ENCODE measurements at places on chromosomes 11 and 22.

DNA sequence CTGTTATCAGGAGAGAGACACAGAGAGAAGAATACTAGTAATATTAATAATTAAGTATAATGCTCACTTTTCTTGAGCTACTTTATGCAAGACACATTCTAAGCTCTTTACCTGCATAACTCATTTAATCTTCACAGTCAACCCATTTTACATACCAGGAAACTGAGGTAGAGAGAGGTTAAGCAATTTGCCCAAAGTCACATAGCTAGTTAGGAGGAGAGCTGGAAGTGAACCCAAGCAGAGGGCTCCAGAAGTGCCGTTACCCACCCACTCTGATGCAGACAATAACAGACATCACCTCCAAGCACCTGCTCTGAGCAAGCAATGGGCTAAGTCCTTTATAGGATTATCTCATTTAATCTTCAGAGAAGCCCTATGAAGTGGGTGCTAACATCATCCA is 24.8 kb downstream of the MICAL2 start:
- no peak for DNase-seq

- no peak for DNase-seq
Observed at GRCh38 chr11:79480864-79481263, 40.0 kb upstream of the TENM4 start.

DNA sequence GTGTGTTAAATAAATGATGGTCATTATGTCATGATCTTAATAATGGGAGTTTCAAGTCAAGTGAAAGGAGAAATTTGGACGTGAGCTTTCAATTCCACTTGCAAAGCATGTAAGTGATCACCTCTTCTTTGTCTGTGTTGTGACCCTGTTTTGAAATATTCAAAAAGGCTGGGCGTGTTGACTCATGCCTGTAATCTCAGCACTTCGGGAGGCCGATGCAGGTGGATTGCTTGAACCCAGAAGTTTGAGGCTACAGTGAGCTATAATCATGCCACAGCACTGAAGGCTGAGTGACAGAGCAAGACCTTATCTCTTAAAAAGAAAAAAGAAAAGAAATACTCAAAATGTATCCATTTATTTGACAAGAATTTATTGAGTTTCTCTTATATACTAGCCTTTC is 32.9 kb upstream of the EED start:
- no peak for DNase-seq

- DNase-seq: no peak
Observed at GRCh38 chr22:27983361-27983791, 64.3 kb upstream of the PITPNB start.

GRCh38 chr11:93846411-93846810 is 4.0 kb downstream of the VSTM5 start:
- DNase-seq: no peak

DNA sequence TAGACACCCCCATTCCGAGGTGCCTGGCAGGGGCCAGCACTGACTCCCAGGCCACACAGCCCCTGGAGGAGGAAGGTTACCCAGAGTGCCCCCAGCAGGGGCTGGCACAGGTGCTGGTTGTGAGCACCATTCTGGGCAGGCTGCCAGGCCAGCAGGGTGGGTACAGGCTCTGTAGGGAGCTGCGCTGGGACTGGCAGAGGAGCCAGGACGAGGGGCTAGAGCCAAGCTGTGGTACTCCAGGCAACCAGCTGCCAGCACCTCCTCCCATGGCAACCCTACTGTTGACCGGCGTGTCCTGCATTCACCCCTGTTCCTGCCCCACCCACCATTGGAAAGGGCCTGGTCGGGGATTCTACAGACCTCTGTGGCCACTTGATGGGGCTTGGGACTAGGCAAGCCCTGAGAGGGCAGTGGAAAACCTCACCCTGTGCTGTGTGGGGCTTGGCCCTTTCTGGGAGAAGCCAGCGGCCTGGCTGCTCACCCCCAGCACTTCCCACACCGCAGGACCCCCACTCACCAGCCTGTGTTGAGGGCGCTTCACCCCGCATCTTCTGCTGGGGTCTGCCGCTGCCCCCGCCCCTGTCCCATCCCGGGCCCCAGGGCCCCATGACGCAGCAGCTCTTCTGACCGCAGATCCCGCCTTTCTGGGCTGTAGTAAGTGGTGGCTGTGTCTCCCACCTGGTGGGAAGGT is 1.9 kb downstream of the CLDN5 start:
- DNase-seq: peak; percentile 90

DNA sequence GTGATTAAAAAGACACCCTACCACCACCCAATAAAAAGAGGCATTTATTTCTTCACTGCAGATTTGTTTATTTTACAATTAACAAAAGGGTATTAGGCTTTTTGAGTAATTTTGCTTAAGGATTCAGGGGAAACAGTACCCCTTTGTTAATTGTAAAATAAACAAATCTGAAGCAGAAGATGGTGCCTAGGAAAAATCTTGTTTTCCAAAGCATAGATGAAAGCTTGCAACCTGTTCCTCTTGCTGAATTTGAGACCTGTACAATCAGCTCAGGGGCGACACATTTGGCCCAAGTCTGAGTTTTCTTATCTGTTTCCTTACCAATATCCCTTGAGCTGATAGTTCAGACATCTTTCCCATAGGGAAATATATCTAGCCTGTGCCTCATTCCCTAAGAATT is 171.9 kb downstream of the GRIA4 start:
- DNase-seq: no peak

GRCh38 chr22:22755778-22756100 is 111.3 kb downstream of the GGTLC2 start:
- DNase-seq: no peak

DNA sequence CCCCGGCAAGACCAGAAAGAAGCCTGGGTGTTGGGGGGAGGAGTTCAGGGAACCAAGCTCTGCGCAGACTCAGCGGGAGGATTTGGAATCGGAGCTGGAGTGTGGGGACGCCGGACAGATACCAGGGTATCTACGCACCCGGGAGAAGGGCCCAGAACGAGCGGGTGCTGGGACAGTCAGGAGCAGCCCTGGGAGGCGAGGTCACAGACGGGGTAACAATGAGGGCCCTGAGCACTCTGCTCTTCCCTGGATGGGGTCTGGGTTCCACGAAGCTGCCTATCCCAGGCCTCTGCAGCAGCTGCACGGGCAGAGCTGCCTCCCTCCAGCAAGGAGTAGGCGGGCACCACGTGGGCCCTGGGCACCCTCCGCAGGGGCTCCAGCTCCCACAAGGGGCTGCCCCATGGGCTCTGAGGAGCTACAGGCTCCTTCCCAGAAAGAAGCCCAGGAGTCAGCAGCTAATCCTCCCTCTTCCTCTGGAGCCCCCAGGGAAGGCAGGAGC is 197.2 kb downstream of the BRD1 start:
- no peak for DNase-seq

GRCh38 chr11:64124147-64124546 is 41.8 kb downstream of the MACROD1 start:
- DNase-seq: no peak

DNA sequence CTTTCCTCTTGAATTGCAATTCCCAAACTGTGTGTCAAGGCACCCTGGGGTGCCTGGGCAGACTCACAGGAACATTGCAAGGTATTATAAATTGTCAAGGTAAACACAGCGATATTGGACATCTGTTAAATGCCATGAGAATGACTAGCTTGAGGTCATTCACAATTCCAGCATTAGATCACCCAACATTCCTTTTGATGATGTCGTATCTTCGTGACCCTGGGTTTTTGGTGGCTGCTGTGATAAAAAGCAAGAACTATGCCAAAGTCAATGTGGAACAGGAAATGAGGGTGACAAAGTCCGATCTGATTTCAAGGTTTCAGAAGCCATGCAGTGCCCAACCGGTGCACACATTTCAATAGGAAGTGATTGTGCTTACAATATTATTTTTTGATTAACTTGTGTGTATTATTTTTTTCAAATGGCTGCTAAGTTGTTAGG is 458.4 kb downstream of the MIAT start:
- no peak for DNase-seq

GRCh38 chr11:26688701-26689100 is 33.2 kb downstream of the SLC5A12 start:
- DNase-seq: no peak

DNA sequence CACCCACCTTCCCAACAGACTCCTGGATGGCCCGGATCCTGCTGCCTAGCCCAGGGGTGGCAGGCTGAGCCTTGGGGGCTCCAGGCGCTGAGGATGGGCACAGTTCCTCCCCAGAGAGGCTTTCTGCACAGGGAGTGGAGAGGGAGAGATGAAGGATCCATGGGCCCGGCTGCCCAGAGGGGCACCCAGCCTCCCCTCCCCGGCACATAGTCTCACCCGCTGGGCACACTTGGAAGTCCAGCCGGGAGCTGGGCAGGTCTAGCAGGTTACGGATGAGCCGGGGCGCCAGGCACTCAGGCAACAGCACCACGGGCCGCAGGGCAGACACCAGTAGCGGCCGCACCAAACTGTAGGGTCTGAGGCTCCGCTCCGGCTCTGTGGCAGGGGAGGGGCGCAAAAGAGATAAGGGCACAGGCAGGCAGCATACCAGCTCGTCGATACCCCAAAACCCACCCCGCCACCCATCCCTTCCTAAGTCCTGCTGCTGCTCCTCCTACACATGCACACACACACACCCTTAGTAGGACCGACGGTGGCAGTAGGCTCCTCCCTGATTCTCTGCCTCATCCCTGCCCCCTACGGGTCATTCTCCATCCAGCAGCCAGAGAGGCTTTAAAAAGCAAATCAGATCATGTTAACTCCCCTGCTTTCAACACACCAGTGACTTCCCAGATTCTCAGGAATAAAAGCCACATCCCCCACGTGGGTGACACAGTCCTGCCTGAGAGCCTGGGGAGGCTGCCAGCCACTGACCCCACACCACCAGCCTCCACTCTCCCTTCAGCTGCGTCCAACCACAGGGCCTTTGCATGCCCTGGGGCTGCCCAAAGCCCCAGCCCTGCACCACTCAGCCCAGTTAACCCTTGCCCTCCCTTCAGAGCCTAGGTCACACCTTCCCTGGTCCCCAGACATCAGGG is 6.5 kb upstream of the MFNG start:
- DNase-seq: no peak

DNA sequence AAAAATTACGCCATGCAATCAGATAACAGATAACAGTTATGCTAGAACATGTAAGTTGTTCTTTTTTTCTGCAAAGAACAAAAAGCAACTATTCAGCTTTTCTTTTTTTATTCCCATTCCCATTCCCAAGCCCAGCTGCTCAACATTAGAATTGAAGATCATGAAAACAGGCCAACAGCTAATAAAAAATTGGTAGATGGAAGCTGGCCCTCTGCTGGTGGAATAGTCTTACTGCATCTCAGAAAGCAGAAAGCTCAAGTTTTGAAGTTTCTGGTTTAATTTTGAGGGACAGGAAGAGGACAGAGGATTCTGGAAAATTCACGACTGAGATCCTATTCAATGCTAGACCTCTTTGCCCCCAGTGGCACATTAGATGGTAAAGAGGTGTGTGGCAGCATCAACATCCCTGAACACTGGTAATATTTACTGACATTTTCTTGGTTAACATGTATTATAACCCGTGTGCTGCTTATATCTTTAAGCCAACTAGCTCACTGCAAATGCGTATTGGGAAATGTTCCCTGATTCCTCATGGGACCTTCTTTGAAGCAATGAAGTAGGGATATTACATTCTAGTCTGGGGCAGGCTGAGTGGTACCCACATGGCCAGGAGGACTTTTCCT is 591.2 kb downstream of the OPCML start:
- peak; percentile 39 for DNase-seq

GRCh38 chr11:73221996-73222395 is 3.9 kb downstream of the P2RY2 start:
- no peak for DNase-seq

DNA sequence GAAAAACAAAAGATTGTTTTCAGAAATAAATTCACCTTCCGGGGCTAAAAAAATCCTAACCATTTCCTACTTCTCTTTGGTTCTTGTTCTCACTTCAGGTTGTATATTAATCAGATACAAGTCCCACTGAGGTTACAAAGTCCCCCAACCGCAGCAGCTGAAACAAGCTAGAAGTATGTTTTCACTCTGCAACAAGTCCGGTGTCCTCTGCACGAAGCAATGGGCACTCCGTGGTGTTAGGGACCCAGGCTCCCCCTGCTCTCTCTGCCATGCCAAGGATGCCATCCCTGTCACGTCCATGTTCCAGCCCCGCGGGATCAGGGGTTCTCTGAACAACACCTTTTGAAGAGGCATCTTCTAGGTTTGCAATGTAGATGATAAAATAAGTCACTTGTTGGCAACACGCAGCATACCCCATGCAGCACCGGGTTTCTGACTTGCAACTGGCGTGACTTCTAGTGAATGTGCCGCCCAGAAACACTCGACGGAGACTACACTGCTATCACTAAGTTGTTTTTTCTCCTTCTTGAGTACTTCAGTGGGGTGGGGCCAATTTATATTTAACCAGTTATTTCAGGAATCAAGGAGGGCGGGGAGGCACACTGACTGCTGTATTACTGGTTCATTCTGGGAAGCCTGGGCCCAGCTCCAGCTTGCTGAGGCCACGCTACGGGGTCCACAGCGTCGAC is 25.4 kb upstream of the GSTP1 start:
- DNase-seq: no peak

GRCh38 chr11:46669711-46670139 is 30.7 kb downstream of the ARHGAP1 start:
- no peak for DNase-seq

GRCh38 chr22:48639896-48640748 is 1187.6 kb downstream of the BRD1 start:
- no peak for DNase-seq

GRCh38 chr11:103370076-103370475 is 260.9 kb downstream of the DYNC2H1 start:
- DNase-seq: no peak

DNA sequence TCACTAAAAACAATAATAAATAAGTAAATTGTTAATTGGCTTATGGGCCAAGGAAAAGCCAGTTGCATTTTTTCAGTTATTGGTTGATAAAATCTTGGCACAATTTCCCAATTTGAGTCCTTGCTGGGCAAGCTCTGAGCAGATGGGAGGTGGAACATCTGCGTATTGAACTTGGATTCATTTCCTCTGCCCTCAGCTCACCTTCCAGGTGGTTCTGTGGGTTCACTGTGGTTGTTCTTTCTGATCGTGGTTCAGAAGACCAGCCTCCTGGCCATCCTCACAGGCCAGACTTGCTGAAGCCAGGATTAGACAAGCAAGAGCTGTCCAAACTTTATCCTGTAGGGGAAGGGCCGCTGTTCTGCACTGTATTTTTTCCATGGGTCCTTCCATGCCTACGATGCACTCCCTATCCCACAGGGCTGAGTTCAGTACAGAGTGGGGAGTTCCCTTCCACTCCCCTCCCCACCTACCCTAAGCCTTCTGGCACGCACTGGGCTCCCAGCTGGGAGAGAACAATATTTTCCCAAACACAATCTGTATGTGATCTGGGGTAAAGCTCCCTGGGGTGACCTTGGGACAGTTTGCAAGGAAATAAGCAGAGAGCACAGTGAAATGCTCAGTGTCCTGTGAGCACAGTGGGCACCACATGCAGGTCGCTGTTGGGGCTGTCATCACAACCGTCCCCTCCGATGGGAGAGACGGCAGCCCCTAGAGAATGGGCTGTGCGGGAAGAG is 43.5 kb upstream of the TP53I11 start:
- peak; percentile 16 for DNase-seq
